Stimulated activated CD8-positive, alpha-beta memory T cell treated with anti-CD3 and anti-CD28 coated beads, Interleukin-7, amount 100 ng/mL, for 24 hours (primary cell): ENCODE measurements at places on chromosomes 4 and X.

DNA sequence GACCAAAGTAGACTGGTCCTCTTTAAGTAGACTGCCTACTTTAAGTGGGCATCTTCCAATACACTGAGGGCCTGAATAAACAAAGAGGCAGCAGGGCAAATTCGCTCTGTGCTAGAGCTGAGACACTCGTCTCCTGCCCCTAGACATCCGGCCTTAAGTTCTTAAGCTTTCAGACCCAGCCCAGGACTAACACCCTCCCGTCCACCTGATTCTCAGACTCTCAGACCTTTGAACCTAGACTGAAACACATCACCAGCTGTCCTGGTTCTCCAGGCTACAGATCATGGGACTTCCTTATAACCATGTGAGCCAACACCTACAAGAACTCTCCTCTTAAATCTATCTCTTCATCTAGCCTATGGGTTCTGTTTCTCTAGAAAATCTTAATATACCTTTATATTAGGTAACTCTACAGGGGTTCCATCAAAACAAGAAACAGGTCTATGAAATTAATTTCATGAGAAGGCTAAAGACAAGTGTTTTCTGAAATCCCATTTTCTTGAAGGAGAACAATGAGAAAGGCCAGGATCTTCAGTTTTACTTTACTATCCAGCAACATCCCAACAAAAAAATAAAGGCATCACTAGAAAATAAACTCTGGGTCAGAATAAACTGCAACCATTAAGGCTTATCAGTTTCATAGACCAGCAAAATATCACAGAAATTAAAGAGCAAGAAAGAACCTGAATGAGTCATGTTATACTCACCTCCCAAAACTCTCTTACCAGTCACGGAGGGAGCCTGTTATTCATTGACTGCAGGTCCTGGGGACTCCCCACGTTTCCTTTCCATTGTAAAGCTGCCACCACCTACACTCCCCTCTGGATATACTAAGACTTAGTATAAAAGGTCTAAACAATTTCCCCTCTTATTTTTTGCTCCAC is 14.8 kb downstream of the ADGRA3 start:
- no peak for DNase-seq

GRCh38 chrX:45508454-45508853 is 307.8 kb upstream of the DIPK2B start:
- DNase-seq, result no peak

DNA sequence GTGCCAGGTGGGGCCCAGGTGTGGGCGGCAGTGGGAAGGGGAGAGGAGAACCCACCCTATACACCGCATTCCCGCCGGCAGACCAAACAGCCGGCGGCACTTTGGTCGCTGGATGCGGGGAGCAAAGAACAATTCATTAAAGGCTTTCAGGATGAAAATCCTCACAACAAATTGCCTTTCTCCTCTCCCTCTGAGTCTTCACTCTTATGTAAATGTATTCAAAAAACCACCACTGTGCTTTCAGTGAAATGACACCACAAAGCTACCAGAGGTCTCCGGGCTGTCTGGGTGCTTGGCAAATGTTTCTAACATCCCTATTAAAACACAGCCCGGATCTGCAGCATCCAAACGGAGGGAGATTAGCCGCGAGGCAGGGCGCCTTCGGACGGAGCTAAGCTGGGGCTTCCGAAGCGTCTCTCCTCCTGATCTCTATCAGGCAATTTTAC is 171.8 kb upstream of the TBL1X start:
- DNase-seq, result no peak

- no peak for DNase-seq
Measured at GRCh38 chr4:148515248-148515647, 73.0 kb upstream of the NR3C2 start.

- no peak for DNase-seq
Measured at GRCh38 chr4:182554736-182555135, 311.5 kb downstream of the TENM3 start.

DNA sequence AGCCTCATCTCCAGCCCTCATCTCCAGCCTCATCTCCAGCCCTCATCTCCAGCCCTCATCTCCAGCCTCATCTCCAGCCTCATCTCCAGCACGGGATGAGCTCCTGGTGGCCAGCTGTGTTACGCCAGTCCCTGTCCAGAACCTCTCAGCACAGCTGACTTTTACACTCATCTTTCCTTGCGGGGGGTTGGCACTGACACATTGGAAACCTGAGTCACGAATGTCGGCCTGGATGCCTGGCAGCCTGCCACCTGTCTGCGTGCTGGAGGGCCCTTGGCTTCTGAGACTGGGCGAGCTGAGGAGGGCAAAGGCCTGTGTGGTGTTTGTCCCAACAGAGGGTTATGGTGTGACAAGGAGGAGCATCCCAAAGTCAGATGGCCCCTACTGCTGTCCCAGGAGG is 66.1 kb upstream of the HGFAC start:
- no peak for DNase-seq
